ENCODE measurements at places on chromosomes 7 and 10.

GRCh38 chr7:18552943-18553604, 57.5 kb downstream of the HDAC9 start:
- no peak for DNase-seq

DNA sequence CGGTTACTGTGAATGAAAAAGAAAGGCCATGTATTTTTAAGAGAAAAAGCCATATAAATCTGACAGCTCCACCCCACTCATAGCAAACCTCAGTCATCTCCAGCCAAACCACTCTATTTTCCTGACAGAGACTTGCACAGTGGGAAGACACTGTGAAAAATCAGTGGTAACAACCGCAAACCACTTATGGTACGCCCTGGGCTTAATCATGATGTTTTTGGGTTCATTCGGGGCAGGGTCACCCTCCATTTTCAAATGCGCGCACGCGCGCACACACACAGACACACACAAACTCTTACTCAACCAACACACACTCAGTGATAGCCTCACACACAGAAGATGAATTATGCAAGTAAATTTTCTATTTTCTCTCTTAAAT, 82.1 kb upstream of the HPS1 start:
- DNase-seq: no peak

DNA sequence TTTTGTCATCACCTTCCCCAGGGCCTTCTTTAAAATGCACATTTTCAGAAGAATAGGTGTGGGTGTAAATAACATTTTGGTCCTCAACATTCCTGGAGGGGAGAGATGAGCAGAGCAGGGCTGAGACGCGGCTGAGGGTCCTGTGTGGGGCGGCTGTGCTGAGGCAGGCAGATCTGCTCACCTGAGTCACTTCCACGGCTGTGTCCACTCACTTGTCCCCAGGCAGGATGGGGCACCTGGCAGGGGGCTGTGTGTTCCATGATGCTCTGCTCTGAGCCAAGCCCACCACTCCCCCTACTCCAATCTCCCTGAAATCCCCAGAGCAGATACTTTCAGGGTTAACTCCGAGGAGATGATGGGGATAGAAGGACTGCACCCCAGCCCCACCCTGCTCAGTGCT, 93.8 kb downstream of the GLRX3 start:
- no peak for DNase-seq

DNA sequence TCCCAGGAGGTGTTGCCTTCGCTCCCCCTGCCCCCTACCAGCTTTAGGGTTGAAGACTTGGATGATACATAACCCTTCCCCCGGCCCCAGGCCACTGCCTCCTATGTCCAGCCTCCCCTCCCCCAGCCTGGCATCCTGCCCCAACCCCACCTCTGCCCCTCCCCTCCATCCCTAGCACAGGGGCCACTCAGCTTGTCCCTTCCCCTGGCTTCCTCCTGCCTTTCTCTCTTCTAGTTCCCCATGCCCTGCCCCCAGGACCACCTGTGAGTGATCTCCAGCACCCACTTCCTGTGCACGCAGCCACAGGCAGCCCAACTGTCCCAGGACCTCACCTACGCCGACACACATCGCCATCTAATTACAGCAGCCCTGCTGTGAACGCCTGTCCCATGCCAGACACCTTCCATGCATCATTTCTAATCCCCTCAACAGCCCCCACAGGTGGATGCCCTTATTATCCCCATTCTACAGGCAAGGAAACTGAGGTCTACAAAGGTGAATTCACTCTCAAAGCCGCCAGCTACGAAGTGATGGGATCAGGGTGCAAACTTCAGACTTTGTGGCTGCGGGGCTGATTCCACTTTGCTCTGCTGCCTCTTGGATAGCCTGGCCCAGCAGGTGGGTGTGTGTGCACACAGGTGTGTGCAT, 82.4 kb upstream of the CHST15 start:
- no peak for DNase-seq

DNA sequence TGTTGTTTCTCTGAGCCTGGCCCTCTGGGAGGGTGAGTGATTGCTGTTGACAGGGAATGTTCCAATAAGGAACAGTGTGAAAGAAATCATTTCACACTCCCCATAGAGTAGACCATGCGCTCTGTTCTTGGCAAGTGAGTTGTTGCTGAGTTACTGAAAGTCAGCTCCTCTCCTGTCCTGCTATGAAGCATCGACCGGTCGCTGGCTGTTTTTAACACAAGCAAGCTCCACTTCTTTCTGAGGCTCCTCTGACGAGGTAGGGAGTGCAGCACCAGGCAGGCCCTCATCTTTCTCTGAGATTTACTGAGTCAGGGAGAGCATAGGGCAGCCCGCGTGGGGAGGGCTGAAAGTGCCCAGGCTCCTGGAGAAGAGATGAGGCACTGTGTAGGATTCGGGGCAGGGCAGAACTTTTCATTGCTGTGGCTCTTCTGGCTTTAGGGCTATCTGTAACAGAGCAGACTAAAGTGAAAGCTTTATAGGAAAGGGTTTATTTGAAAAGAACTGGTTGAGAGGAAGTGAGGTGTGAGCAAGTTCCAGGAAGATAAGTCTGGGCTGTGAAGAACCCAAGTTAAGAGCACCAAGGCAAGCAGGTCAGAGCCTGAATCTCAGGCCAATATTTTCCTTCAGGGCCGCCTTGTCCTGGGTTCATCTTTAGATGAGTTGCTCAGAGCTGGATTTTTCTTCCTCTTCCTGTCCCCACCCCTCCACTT, 332.2 kb downstream of the CCSER2 start:
- no peak for DNase-seq

DNA sequence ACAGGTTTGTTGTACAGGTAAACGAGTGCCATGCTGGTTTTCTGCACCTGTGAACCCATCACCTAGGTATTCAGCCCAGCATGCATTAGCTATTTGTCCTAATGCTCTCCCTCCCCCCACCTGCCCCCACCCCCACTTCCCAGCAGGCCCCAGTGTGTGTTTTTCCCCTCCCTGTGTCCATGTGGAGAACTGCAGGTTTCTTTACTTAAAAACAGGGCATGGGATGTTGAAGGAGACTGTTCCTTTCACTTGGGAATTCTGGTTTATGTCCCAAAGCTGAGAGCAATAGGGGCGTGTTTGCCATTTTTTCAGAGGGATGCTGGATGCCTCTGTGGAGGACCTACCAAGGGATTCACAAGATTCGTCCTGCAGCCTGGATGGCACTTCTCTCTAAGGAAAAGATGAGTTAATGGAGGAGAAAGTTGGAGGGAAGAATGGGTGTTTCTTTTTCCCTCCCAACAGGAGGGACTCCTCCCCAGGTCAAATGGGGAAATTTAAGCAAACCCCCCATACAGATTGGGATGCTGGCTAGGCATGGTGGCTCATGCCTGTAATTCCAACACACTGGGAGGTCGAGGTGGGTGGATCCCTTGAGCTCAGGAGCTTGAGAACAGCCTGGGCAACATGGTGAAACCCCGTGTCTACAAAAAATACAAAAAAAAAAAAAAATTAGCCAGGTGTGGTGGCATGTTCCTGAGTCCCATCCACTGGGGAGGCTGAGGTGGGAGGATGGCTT, 136.0 kb downstream of the GALNT17 start:
- no peak for DNase-seq

DNA sequence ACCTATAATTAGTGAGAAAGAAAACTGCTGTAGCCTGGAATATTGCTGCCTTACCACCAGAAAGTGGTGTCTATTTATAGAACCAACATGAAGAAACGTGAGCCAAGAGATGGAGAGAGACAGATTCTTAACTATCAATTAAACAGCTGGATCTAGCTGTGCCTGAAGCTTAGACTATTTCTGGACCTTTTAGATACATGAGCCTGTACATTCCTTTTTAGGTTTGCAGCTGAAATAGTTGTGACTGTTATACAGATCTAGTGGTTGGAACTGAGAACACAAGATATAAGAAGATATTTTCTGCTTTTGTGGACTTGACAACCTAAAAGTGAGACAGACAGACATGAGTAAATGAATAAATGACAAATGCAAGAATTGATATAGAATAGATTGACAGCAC, 73.4 kb downstream of the CDK14 start:
- DNase-seq: no peak

DNA sequence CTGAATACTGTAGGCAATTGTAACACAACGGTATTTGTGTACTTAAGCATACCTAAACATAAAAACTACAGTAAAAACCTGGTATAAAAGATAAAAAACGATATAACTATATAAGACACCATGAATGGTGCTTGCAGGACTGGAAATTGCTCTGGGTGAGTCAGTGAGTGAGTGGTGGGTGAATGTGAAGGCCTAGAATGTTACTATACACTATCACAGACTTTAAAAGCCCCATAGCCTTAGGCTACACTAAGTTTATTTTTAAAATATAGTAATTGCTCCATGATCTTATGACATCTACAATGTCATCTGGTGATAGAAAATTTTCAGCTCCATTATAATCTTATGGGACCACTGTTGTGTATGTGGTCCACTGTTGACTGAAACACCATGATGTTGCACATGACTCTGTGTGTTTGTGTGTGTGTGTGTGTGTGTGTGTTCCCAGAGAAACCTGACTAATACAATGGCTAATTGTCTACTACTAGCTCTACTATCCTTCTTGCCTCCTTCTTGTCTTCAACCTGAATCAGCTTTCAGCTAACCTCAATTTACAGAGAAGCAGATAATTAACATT, 27.6 kb upstream of the PRPF18 start:
- no peak for DNase-seq

DNA sequence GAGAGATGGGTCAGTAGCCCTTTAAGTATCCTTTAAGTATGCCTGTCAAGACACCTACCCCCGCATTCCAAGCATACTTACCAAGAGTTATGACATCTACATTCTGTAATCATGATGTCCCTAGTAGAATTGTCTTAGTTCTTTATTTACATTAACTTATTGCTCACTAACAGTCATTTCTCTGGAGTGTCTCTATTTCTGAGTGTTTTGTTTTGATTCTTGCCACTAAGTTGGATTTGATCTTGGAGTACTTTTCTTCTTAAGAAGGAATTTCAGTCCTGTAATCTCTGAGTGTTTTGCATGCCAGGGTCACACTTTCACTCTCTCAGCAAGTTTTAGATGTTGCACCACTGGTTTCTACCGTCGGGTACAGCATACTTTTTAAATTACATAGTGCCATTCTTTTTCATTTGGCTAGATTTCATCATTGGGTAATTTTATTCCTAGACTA, 1053.9 kb downstream of the KCNMA1 start:
- DNase-seq: no peak

DNA sequence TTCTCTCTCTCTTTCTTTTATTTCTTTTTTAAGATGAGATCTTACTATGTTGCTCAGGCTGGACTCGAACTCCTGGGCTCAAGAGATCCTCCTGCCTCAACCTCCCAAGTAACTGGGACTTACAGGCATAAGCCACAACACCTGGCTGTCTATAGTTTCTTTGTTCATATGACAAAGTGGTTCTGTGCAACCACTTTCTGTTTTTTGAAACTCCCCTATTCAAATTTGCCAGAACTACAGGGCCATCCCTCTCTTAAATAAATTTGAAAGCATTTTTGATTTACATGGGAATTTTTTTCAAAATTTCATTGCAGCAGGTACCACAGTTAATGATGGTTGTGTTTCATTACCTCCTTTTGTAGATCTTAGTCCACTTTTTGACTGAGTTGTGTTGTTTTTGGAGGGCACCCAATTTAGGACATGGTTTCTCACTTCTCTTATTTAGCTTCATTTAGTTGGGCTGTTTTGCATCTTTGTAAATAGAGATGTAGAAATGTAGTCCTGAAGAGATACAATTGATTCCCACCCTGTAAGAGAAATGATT, 119.2 kb downstream of the LRRC4 start:
- no peak for DNase-seq

- no peak for DNase-seq
These were observed 55.0 kb downstream of the WAC start for GRCh38 chr10:28587970-28588290.

- no peak for DNase-seq
These were observed 49.4 kb downstream of the FRMPD2 start for GRCh38 chr10:48224979-48225560.

DNA sequence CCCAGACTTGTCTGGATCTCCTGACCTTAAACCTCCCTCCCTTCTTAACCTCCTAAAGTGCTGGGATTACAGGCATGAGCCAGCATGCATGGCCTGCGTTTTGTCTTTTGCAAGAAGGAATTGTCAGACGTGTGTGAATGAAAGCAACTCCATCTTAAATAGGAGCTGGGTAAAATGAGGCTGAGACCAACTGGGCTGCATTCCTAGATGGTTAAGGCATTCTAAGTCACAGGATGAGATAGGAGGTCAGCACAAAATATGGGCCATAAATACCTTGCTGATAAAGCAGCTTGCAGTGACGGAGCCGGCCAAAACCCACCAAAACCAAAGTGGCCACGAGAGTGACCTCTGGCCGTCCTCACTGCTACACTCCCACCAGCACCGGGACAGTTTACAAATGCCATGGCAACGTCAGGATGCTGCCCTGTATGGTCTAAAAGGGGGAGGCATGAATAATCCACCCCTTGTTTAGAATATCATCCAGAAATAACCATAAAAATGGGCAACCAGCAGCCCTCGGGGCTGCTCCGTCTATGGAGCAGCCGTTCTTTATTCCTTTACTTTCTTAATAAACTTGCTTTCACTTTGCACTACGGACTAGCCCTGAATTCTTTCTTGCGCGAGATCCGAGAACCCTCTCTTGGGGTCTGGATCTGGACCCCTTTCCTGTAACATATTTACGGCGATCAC, 41.2 kb upstream of the SDK1 start:
- no peak for DNase-seq

DNA sequence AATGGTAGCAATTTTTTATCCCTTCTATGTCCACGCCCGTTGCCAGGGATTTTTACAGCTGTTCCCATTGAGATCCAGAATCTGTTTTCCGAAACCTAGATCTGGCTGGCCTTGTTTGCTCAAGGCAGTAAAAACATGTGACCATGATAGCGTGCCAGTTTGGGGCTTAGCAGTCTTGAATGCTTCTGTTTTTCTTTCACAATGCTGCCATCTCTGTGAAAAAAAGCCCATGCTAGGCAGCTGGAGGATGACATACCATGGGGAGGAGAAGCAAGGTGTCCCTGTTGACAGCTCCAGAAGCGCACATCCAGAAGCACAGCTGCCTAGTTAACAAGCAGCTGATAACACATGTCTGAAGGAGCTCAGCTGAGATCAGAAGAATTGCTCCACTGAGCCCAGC, 2.2 kb upstream of the ZNF92 start:
- DNase-seq: no peak

- no peak for DNase-seq
These were observed 668 bp downstream of the GPR37 start for GRCh38 chr7:124764847-124765400.

Measured in T-helper 22 cell (primary cell).